Liver (tissue), 10 donors: ENCODE measurements at places on chromosomes 4 and X. TPM values are rescaled to one million over a fixed set of nuclear protein-coding genes. Genes with fewer than 3 reads are reported as not detected.

The ZFP42 gene
- total RNA-seq = not detected

The LYAR gene
- 3.9 TPM for total RNA-seq

The EREG gene
- total RNA-seq = not detected

The GPRASP3 gene
- total RNA-seq = 2.7 TPM

The FOXR2 gene
- not detected for total RNA-seq

The PRDM8 gene
- total RNA-seq = 0.05 TPM

The TENM3 gene
- 0.70 TPM for total RNA-seq

The DRD5 gene
- not detected for total RNA-seq

The POLN gene
- total RNA-seq = 1.6 TPM

The LAGE3 gene
- total RNA-seq = 18.1 TPM

The CFAP47 gene
- total RNA-seq = under 0.01 TPM

The ADAM29 gene
- total RNA-seq = not detected

The APELA gene
- total RNA-seq = not detected

The FGFR3 gene
- total RNA-seq = 40.0 TPM

GRCh38 chr4:7019367-7019766, 23.8 kb upstream of the TADA2B start:
- DNase-seq = no peak

DNA sequence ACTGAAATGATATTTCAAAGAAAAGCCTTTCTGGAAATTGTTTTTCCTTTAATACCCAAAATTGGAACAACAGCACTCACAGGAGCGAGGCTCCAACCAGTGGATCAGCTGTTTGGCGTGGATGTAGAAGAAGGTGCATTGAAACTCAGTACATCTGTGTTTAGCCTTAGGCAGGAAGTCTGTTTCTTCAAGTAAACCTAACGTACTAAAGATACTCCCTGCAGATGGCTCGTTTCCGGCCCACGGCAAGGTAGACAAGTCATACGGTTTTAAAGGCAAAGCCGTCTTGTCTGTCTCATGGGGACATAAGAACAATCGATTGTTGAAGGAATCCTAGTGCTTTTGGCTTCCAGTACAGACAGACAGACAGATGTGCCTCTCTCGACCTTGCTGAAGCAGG, 50.0 kb upstream of the CLCN4 start:
- DNase-seq = no peak

- DNase-seq = no peak
Observed at GRCh38 chrX:15903186-15903681, 48.6 kb upstream of the AP1S2 start.

DNA sequence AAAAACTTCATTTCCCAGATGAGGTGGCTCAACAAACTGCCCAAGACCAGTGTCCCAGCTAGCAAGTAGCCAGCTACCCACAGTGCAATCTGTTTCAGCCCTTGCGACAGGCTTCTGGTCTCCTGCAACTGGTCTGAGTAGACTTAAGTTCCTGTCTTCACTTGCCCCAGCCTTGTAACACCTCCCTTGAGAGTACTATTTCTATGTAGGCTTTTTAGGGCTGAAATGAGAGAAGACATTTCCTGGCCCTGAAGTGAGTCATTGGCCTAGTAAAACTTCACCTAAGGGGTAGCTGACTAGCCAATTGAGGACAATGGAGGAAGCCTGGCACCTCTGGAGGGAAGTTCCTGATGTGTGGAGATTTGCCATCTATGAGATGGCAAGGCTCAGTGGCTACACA, 80.1 kb upstream of the STIM2 start:
- no peak for DNase-seq

GRCh38 chr4:163486321-163486720, 8.2 kb upstream of the TMA16 start:
- no peak for DNase-seq

GRCh38 chrX:122154019-122154418, 1030.1 kb upstream of the GRIA3 start:
- DNase-seq = no peak

- no peak for DNase-seq
Observed at GRCh38 chr4:154743683-154744340, at the start of gene LRAT. LRAT (plus strand) TSS chr4:154744000; CDS start chr4:154744327, 327 bp downstream.

DNA sequence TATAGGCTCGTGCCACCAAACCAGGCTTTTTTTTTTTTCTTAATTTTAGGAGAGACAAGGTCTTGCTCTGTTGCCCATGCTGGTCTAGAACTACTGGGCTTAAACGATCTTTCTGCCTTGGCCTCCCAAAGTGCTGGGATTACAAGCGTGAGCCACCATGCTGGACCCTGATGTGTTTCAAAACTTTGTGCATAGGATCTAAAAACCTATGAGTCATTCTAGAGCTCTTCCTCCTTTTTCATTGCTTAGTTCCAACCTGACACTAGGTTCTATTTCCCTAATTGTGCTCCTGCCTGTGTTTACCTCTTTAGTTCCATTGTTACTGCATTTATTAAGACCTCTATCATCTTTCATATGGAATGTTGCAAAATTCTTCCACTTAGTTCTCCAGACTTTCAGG, 57.3 kb downstream of the HPGD start:
- DNase-seq = no peak

- DNase-seq = no peak
Observed at GRCh38 chrX:71111921-71112431, 599 bp upstream of the IL2RG start.

- DNase-seq = no peak
Observed at GRCh38 chr4:79638735-79639134, 230.7 kb upstream of the GK2 start.

- no peak for DNase-seq
Observed at GRCh38 chrX:146754268-146754667, 55.3 kb upstream of the CXorf51B start.

- no peak for DNase-seq
Observed at GRCh38 chrX:66001596-66001995, 38.3 kb downstream of the VSIG4 start.

- no peak for DNase-seq
Observed at GRCh38 chrX:8879750-8880149, 78.6 kb upstream of the FAM9A start.

DNA sequence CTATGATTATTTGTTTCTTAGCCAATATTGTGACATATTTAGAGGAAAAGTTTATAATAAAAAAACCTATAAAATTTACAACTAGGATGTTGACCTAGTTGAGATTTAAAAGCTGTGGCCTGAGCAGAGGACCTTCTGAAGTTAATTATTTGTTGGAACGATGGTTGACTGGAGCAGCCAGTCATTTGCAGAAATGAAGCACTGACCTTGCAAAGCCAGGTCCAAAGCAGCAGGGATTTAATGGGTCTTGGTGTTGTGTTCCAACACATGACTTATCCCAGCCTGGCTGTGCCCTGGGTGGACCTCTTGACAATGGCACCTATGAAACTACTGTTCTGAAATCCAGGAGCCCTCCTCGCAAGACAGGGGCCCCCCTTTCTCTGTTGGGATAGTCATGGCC, 235.2 kb downstream of the FRAS1 start:
- no peak for DNase-seq

DNA sequence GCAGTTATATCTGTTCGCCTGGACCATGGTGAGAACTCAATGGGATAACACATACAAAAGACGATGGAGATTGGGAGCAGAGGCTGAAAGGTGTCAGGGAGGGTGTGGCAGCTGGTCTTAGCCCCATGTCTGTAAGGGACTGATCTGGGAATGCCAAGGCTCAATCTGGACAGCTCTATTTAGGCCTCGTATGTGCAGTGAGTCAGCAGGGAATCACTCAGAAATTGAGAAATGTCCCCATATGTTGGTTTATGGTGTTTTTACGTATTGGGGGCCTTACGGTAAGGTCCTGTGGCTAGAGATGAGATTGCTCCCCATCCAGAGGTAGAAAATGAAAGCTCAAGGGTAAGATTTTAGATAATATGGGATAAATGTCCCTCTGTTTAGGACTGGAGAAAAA, 71.4 kb upstream of the TTC29 start:
- DNase-seq = no peak

DNA sequence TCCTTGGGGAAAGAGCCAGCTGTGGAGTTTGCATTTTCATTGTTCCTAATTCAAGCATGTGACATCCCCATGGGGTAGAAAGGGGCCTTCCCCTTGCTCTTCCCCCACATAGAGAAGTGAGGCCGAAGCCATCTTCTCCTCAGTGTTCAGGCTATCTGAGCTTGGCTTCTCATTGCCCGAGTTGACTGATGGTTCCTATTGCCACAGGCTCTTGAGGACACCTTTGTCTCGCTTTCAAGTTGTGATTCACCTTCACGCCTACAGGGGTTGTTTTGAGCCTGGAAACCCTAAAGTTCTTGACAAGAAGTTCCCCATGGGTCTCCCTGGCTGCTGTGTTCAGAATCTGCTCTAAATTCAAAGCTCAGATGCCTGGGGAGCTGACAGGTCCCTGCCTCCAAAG, 25.0 kb downstream of the CCNQ start:
- DNase-seq = no peak

- DNase-seq = no peak
Observed at GRCh38 chr4:111652986-111653385, 492.3 kb upstream of the FAM241A start.

DNA sequence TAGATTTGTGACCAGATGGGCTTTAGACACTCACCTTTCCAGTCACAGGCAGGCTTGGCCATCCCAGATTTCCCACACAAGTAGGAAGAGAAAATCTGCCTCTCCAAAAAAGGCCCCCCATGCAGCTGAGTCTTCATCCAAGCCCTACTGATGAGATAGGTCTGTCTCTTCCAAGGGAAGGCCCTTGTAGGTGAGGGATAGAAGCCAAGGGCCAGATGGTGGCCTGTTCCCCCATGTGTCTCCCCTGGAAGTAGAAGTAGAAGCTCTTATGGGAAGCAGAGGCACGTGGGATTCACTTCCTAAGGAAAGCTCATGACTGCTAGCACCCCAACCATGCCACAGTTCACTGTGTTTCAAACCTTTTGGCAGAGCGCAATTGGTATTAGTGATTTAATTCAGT, 81.5 kb downstream of the REPS2 start:
- DNase-seq = no peak

DNA sequence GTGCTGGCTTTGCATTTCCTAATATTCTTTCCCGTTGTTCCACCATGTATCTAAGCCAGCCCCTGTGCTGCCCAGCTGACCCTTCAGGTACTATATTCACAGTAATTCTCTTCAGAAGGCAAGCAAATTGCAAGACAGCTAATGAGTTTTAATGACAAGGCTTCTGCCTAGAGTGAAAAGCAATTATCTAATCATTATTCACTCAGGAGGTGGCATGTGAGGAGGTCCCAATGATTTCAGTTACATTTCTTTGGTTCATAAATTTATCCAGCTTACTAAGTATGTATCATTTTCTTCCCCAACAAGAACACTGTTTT, 123.0 kb downstream of the RASGEF1B start:
- no peak for DNase-seq

GRCh38 chr4:105207386-105207785, 60.7 kb downstream of the TET2 start:
- DNase-seq = no peak

DNA sequence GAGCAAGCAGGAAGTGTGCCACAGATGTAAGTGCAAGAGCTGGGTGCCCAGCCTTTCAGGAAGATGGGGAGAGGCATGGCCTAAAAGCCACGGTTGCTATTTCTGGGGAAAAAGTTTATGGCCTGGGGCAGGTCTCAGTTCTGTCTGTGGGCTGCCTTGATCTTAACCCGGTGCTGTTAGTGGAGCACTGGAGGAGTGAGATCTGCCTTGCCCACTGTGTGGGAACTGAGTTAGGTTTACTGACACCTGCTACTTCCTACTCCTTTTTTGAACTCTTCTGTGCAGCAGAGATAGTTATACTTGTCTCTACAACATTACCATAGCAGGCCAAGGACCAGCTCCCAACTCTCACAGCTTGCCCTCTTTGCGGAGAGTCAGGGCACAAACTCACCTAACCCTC, 76.5 kb downstream of the ITM2A start:
- no peak for DNase-seq

- DNase-seq = no peak
Observed at GRCh38 chrX:103343105-103343504, 13.1 kb downstream of the TCEAL7 start.

GRCh38 chrX:119954374-119954773, 10.8 kb upstream of the NKAP start:
- no peak for DNase-seq

DNA sequence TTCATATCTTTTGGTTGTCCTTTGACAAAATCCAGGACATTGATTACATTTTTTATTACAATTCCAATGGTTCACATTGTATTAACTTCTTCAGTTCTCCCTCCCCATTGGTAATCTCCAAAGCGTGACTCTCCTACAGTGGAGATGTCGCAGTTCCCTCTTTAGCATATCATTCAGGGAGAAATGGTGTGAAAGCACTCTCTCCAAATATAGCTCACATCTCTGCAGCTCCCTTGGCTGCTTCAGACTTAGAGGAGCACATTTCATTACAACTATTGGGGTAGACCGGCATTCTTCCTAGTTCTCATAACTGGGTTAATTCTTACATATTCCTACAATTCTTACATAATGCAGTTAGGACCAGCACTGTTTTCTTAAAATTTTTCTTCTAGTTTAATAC, 25.3 kb downstream of the RNF150 start:
- DNase-seq = no peak

GRCh38 chr4:6984612-6985425, 58.4 kb upstream of the TADA2B start:
- DNase-seq = no peak

DNA sequence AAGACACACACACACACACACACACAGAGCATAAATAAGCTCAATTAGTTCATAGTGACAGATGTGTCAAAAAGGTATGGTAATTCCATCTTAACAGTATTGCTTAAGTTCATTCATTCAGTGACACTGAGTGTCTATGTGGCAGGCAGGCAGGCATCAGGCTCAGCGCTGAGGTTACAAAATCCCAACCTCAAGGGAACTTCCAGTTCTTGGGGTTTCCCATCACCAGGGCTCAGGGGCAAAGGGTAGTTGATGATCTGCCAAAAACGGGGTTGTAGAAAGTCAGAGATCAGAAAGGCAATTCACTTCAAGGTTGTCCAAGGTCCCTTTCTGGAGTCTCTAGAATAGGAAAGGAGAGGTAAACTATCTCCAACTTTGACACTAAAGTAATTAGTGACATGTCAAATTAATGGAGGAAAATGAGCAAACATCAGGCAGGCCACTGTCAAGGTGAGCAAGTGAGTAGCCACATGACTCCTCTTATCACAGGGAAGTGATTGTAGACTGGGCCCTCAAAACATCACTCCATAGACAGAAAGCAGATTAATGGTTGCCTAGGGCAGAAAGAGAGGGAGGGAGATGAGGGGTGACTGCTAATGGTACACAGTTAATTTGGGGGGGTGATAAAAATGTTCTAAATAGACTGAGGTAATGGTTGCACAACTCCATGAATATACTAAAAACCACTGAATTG, 41.8 kb downstream of the GPC4 start:
- DNase-seq = no peak

- DNase-seq = no peak
Observed at GRCh38 chrX:95350774-95351488, 1333.7 kb upstream of the DIAPH2 start.

DNA sequence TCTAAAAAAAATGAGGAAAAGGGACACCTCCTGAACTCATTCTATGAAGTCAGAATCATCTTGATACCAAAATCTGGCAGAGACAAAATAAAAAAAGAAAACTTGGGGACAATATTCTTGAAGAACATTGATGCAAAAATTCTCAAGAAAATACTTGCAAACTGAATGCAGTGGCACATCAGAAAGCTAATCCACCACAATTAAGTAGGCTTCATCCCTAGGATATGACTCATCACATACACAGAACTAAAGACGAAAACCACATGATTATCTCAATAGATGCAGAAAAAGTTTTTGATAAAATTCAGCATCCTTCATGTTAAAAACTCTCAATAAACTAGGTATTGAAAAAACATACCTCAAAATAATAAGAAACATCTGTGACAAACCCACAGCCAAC, 98.3 kb downstream of the FAM47B start:
- no peak for DNase-seq
